GM23248 (cell line): ENCODE measurements at places on chromosomes 11 and 22.

GRCh38 chr11:120527111-120527761 lies 15.7 kb downstream of the GRIK4 start:
- DNase-seq, result peak; percentile 80
- peaks cover 11% of the 10 kb centered on the region; the same call in 1 of the 2 replicates for H3K4me1 ChIP-seq
- H3K4me3 ChIP-seq, result no peak overlapping the region
- no peaks in the 10 kb centered on the region; the same call in 1 of the 2 replicates for H3K27me3 ChIP-seq
- H3K27ac ChIP-seq, result no peak overlapping the region
- H3K36me3 ChIP-seq, result no peaks in the 10 kb centered on the region

DNA sequence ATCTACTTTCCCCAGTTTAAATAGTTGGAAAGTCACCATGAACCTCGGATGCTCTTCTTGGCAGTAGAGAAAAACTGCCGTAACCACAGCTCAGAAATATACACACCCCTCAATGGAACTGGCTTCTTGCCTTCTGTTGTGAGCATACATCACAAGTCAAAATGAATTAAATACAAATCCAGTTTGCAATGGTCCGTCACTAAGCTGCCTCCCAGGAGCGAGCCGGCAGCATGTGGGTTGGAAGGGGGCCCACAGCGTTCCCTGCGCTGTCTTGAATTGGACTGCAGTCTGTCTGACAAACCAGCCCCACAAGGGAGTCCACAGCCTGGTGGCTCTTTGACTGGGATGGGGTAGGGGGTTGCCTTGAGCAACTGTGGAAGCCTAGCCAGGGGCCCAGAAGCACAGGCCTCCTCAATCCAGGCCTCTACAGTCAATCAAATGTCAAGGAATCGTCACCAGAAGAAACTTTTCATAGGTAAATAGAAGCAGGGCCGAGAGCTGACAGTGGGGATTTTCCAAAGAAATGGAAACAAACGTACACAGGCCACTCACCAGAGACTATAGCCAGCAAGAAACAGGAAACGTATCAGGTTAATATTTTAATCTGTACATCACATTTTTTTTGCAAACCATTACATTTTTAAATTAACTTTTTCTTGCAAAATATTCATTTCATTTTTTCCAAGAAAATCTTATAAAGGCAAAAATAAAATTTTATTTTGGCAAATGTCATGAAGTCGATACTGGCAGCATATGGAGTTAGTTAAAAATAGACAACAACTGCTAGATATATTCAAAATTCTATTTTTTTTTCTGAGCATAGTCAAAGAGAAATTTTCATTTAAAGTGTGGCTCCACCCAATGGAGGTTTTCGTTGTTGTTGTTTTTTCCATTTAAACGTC lies 38.5 kb downstream of the C11orf58 start:
- no peaks in the 10 kb centered on the region for H3K4me1 ChIP-seq
- H3K4me3 ChIP-seq, result no peak overlapping the region
- H3K36me3 ChIP-seq, result no peaks in the 10 kb centered on the region
- H3K27ac ChIP-seq, result no peak overlapping the region
- H3K27me3 ChIP-seq, result 0 out of 2 replicates have a peak, but pooled peaks cover 3% of the 10 kb centered on the region

GRCh38 chr22:41499624-41500280 lies 30.8 kb downstream of the ACO2 start:
- peaks cover 8% of the 10 kb centered on the region; the same call in 1 of the 2 replicates for H3K4me1 ChIP-seq
- no peak overlapping the region for H3K4me3 ChIP-seq
- H3K27me3 ChIP-seq, result no peaks in the 10 kb centered on the region

DNA sequence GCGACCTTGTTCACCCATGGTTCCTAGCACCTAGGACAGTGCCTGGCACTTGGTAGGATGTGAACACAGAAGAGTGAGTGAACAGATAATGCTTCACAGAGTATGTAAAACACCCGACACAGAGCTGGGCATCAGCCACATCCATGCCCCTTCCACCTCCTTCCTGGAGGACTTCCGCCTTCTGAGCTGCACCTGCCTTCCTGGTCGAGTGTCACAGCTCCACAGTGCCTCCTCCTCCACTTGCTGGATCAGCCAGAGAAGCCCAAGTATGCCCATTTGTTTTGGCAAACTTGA lies 20.1 kb downstream of the PRDM11 start:
- H3K4me3 ChIP-seq, result no peak overlapping the region
- DNase-seq, result no peak
- no peaks in the 10 kb centered on the region for H3K36me3 ChIP-seq
- peaks cover 9% of the 10 kb centered on the region; the same call in 1 of the 2 replicates for H3K4me1 ChIP-seq
- no peak overlapping the region for H3K27ac ChIP-seq
- H3K27me3 ChIP-seq, result no peaks in the 10 kb centered on the region

- no peaks in the 10 kb centered on the region for H3K27me3 ChIP-seq
- no peaks in the 10 kb centered on the region for H3K36me3 ChIP-seq
- peaks cover 33% of the 10 kb centered on the region for H3K4me1 ChIP-seq
- peak overlapping the region; percentile 4; the same call in 1 of the 2 replicates for H3K4me3 ChIP-seq
- DNase-seq, result peak; percentile 75
Measured at GRCh38 chr11:6576471-6577373, 26.7 kb downstream of the RRP8 start.

DNA sequence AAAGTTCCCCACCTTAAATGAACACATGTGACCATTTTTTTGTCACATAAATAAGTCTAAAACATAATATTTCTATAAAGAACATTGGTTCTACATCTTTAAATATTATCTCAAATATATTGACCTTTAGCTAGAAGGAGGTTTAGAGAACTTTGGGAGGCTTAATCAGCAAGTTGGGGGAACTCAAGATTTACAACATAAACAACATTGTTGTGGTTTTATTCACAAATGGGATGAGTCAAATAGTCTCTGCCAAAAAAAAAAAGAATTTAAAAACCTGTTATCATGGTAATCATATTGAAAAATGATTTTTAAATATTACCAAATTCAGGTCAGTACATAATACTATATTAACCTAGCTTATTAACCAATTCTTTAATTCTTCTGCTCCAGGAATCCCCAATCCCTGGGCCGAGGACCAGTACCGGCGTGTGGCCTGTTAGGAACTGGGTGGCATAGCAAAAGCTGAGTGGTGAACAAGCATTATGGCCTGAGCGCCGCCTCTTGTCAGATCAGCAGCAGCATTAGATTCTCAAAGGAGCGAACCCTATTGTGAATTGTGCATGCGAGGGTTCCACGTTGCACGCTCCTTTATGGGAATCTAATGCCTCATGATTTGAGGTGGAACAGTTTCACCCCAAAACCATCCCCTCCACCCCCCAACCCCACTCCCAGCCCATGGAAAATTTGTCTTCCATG lies 98.2 kb downstream of the RDX start:
- no peaks in the 10 kb centered on the region for H3K27me3 ChIP-seq
- peak; percentile 67 for DNase-seq
- H3K27ac ChIP-seq, result no peak overlapping the region

DNA sequence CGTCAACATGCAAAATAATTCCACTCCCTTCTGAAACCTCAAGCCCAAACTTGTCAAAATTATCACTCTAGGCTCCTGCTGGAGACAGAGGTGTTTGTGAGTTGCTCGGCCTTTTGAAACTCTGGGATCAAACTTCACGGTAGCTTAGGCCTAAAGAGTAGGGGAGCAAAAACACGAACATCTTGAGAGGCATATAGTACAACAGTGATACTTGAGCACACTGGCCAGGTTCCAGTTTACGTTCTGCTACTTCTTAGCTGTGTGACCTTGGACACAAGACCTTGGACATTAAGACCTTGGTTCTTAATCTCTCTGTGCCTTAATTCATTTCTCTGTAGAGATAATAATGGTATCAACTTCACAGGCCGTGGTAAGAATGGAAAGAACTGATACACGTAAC lies 123.5 kb upstream of the LMO1 start:
- H3K27ac ChIP-seq, result no peak overlapping the region
- H3K36me3 ChIP-seq, result no peaks in the 10 kb centered on the region
- peaks cover 16% of the 10 kb centered on the region for H3K27me3 ChIP-seq
- DNase-seq, result no peak

- no peak overlapping the region for H3K4me3 ChIP-seq
- no peaks in the 10 kb centered on the region for H3K36me3 ChIP-seq
- no peaks in the 10 kb centered on the region for H3K27me3 ChIP-seq
- H3K27ac ChIP-seq, result no peak overlapping the region
Measured at GRCh38 chr22:44355716-44356070, 42.9 kb upstream of the SHISAL1 start.

- peaks cover 15% of the 10 kb centered on the region; the same call in 1 of the 2 replicates for H3K27me3 ChIP-seq
- H3K4me3 ChIP-seq, result no peak overlapping the region
- no peak for DNase-seq
Measured at GRCh38 chr11:2612884-2613571, 86.8 kb downstream of the KCNQ1OT1 start.

GRCh38 chr11:70483077-70483861 lies 84.9 kb downstream of the CTTN start:
- DNase-seq, result peak; percentile 58
- H3K4me3 ChIP-seq, result no peak overlapping the region
- no peaks in the 10 kb centered on the region for H3K4me1 ChIP-seq
- no peaks in the 10 kb centered on the region for H3K36me3 ChIP-seq
- H3K27ac ChIP-seq, result no peak overlapping the region

DNA sequence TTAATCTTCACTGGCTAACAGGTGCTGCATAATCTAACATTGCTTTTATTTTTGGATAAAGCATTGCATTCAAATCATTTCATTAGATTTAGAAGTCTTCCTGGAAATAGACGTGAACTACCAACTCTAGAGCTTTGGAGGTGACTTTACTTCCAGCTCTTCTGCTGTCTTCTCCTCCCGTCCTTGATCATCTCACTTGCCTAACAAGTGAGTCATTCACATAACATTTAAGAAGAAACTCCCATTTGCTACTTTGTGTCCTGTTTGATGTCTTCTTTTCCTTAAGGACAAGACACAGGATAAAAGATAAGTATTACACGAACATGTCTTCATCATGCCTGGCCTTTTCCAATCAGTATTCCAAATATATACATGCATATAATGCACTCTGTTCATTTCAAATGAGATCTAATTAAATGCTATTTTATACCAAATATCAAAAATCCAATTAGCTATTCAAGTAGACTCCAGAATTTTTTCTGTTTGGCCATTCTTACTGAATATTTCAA lies 88.3 kb downstream of the BDNF start:
- H3K4me1 ChIP-seq, result peaks cover 29% of the 10 kb centered on the region
- no peaks in the 10 kb centered on the region for H3K27me3 ChIP-seq
- H3K4me3 ChIP-seq, result no peak overlapping the region
- H3K36me3 ChIP-seq, result no peaks in the 10 kb centered on the region
- peak; percentile 60 for DNase-seq

DNA sequence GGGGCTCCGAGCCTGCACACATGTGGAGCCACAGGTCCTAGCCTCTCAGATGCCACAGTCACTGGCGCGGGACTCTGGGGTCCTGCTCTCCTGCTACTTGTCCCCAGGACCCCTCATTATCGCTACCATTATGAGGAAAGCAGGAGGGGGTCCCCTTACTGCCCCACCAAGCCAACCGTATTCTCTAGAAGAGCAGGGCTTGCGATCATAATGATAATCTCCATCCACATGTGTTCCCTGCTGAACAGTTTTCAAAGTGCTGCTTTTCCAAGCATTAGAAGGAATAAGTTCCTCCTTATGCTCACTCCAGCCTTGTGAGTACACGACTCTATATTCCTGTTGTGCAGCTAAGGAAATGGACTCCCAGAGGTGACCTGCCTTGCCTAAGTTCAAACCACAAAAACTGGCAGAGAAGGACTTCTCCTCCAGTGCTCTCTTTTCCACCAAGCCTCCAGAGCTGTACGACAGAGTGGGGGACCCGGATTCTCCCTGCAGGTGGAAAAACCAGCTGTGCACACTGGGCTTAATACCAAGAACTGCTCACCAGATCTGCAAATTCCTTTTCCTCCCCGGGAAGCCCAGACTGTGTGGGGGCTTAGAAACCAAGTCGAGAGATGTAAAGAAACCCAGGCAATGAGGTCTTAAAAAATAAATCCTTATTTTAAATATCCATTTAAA lies 92.8 kb upstream of the DRD2 start:
- no peaks in the 10 kb centered on the region for H3K4me1 ChIP-seq
- no peaks in the 10 kb centered on the region for H3K36me3 ChIP-seq
- peaks cover 40% of the 10 kb centered on the region for H3K27me3 ChIP-seq
- DNase-seq, result no peak

DNA sequence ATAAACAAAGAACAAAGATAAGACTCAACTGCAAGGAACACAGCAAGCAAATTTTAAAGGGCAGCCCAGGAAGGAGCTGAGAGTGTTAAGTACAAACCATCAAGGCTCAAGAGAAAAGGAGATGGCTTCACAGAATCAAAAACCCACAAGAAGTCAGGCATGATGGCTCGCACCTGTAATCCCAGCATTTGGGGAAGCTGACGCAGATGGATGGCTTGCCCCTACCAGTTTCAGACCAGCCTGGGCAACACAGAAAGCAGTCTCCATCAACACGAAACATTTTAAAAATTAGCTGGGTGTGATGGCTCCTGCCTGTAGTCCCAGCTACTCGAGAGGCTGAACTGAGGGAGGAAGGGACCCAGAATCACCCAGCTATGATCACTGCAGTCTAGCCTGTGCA lies 32.6 kb downstream of the MAPK1 start:
- peaks cover 35% of the 10 kb centered on the region for H3K4me1 ChIP-seq
- H3K4me3 ChIP-seq, result no peak overlapping the region
- DNase-seq, result no peak
- no peaks in the 10 kb centered on the region for H3K36me3 ChIP-seq

- no peaks in the 10 kb centered on the region for H3K27me3 ChIP-seq
- peaks cover 32% of the 10 kb centered on the region for H3K4me1 ChIP-seq
- peak overlapping the region; percentile 68 for H3K27ac ChIP-seq
- peak overlapping the region; percentile 37 for H3K4me3 ChIP-seq
- H3K36me3 ChIP-seq, result no peaks in the 10 kb centered on the region
Measured at GRCh38 chr11:9527481-9528135, 45.9 kb upstream of the WEE1 start.

DNA sequence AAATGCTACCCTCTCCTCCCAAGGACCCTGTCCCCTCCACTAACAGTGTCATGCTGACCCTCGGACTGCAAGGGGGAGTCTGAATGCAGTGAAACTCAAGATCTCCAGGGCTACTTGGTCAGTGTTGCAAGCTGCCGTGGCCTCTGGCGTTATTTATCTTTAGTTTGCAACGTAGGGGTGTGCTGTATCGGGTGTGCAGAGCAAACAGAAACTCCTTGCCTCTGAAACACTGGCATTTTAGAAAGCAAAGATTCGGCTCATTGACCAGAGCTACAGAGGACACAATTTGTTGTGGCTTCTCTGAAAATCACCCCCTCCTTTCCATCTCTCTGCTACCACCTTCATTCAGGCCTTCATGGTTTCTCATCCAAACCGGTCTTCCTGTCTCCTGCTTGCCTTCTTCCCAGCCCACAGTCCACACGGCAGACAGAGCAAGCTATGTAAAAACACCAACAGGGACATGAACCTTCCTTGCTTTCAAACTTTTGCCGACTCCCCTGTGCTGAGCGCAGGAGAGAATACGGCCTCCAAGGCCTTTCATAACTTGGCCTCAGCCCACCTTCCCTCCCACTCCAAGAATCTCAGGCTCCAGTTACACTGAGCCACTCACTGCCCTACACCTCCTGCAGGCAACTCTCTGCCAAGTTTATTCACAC lies 14.9 kb downstream of the FZD4 start:
- H3K4me3 ChIP-seq, result peak overlapping the region; percentile 51
- DNase-seq, result peak; percentile 92
- H3K27ac ChIP-seq, result peak overlapping the region; percentile 66
- no peaks in the 10 kb centered on the region for H3K36me3 ChIP-seq

- peak; percentile 67 for DNase-seq
- no peaks in the 10 kb centered on the region for H3K27me3 ChIP-seq
- peak overlapping the region; percentile 65 for H3K27ac ChIP-seq
- peaks cover 37% of the 10 kb centered on the region for H3K4me1 ChIP-seq
Measured at GRCh38 chr22:49788504-49788903, 39.2 kb downstream of the BRD1 start.
